ENCODE measurements at places on chromosomes 7 and 10. TPM values are rescaled to one million over a fixed set of nuclear protein-coding genes. Genes with fewer than 3 reads are reported as not detected.
A peak's percentile ranks its signal among the peaks of the same experiment; 100 is the strongest.

Gene HIP1
- total RNA-seq = 20.3 TPM

DNA sequence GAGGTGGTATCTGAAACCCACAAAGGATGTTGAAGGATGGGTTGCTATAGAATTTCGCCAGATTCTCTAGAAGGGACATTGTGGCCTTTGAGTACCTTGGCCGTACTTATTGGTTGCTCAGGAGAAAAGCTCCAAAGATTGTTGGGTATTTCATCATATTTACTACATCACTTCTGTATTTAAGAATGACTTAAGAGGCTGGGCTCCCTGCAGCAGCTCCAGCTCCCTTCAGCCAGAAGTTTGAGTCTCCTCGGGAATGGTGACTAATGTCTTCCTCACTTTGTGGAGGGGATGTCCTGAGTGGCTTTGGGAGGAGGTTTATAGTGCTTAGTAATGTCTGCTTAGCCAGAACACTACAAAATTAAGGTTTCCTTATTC lies 18.1 kb downstream of the MINDY4 start:
- DNase-seq = peak; percentile 68

Gene TRIM50
- 0.44 TPM for total RNA-seq

DNA sequence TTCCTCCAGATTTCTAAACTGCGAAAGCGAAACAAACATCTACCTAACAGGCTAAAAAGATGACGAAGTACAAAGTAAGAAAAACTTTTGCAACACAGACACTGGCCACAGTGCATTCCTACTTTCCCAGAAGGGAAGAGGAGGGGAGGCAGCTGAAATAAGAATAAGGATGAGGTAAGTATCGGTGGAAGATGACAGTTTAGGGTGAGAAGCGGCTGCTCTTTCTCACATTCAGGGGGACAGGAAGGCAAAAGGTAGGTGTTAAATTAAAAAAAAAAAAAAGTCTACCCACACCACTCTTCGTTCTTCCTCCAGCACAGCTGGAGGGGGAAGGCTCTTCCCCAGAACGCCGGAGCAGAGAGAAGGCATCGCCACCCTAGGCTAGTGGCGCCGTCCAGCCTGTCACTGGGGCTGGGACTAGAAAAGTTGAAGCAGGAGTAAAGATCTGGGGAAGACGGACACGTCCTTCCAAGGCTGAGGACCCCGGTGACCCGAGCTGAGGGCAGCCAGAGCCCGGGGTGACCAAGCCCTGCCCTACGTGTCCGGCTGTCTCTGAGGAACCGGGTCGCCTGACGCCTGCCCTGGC lies 846 bp downstream of the DNAJC1 start:
- peak; percentile 74 for DNase-seq

Gene GDF2
- total RNA-seq = not detected

DNA sequence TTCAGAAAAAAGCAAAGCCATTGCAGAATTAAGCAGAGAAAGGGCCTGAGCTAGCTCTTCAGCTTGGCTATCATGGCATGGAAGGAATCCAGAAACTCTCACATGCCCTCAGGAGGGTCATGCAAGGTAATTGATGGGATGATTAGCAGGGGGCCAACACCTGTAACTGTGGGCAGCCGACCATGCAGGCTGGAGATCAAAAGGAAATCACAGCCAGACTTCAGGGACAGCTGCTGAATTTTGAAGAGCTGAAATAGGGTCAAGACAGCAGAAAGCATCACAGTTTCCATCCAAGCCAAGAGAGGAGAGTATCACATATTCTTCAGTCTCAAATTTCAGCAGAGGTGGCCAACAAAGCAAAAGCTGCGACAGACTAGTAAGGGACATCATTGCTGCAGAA lies 239.6 kb upstream of the STEAP1 start:
- DNase-seq = peak; percentile 66

Gene NEURL1
- 19.8 TPM for total RNA-seq

- no peak for DNase-seq
These were observed 202.2 kb downstream of the CACNA2D1 start for GRCh38 chr7:82241356-82241755.

Gene FEZF1
- total RNA-seq = not detected

- no peak for DNase-seq
These were observed 150.6 kb downstream of the TPST1 start for GRCh38 chr7:66355756-66356155.

Gene GPER1
- 9.6 TPM for total RNA-seq

DNA sequence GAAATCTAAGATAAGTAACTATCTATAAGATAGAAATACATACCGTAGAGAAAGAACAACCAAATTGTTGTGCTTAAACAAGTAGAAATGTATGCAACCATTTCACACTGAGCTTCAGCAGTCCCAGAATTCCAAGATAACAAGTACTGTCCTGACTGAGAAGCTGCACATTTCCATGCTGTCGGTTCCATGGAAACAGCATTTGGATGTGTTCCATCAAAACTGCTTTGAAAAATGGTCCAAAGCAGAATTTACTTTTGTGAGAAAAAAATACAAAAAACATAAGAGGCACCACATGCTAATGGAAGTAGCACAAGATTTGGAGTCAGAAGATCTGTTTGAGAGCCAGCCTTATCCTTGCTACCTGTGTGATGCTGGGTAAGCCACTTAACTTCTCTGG lies 92.6 kb downstream of the MTERF1 start:
- peak; percentile 60 for DNase-seq

- no peak for DNase-seq
These were observed 27.5 kb downstream of the LRGUK start for GRCh38 chr7:134154581-134155130.

DNA sequence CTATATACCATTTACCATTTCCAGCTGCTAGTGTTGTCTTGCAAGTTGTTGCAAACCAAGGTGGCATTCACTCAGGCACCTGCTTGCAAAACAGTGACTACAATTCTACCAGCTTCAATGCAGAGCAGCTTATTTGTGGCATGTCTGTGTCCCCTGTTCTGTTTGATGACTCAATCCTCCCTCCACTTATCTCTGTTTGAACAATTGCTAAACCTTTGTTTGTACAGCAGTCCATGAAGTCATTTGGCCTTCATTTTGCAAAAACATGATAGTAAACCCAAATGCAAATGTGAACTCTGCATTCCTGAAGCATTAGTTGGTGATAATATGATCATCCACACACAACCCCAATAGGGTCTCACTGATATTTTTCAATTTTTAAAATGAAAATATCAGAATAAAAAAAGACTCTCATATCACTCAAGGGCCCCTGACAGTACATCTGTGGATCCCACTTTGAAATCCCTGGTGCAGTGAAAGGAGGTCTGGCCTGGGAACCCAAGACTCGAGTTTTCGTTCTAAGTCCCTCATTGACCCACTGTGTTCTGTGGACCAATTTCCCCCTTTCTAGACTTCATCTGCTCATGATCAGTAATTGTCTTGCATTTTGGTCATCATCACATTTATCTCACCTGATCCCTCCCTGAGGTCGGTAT lies 425.4 kb downstream of the RPS24 start:
- no peak for DNase-seq

- peak; percentile 73 for DNase-seq
These were observed 29.9 kb upstream of the ZMIZ1 start for GRCh38 chr10:79038841-79039201.

Gene CYP26C1
- 0.09 TPM for total RNA-seq

- DNase-seq = no peak
These were observed 271.3 kb downstream of the TYW1 start for GRCh38 chr7:67267914-67268313.

DNA sequence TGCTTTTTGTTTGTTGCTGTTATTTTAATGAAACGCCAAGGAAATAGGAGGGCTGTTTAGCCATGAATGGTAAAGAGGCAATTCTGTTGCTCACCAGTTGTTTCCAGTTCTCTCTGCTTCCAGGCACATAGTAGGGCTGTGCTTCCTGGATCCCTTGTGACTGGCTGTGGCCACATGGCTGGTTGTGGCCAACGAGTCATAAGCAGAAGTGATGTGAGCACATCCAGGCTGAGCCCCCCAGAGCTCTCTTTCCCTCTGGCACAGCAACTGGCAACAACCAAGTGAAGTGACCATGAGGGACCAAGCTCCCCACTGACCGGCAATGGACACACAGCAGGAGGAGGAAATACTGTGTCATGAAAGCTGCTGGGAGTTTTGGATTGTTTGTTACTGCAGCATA lies 10.3 kb downstream of the GRID1 start:
- no peak for DNase-seq

GRCh38 chr7:101518336-101518735 lies 110.8 kb downstream of the MYL10 start:
- peak; percentile 55 for DNase-seq

- no peak for DNase-seq
These were observed 15.8 kb downstream of the TSPAN12 start for GRCh38 chr7:120842121-120842621.

- no peak for DNase-seq
These were observed 53.9 kb upstream of the NPVF start for GRCh38 chr7:25282194-25282593.

DNA sequence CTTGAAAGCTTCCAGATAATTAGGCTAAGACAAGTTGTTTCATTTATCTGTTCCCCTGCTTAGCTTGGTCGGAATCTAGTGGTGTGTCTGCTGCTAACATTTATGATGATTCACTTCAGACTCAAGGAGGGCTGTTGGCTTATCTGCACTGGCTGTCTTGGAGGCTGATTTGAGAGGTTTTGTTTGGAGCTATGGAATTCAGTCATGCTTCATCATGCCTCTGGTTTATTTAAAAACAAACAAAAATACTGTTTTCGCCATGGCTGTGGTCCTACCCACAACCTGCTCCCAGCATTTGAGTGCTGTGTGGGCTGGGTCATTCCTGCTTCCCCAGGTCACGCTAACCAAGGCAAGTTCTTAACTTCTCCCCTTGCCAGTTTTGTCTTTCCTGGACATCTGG lies 11.7 kb upstream of the ARPC1B start:
- no peak for DNase-seq

- no peak for DNase-seq
These were observed 55.3 kb downstream of the ORC5 start for GRCh38 chr7:104152468-104152867.

DNA sequence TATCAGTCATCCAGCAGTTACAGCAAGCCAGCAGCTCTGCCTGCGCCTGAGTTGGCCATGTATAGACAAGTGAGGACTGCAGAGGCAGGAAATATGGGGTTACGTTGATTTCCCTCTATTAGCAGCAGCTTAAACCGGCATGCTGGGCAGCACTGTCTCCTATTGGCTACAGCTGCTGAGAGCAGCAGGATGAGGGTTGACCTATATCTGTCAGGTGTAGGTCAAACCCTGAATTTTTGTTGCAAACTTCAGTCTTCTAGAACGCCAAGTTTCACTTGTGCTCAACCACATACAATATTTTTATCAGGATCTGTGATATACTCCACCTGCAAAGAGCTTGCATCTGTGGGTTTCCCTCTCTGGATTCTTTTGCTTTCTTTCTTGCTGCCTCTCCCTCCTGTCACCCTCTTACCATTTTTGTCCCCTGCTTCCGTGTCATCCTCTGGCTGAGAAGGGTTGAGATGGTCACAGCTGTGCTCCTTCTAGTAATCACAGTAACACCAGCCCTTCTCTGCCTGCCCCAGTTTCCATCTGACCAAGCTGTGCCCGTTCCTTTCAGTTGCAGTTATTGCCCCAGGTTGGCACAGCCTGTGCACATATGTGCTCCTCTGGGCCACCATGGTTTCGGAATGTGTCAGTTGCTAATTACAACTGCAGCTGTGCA lies 23.8 kb upstream of the GLCCI1 start:
- DNase-seq = peak; percentile 27

- DNase-seq = no peak
These were observed 281.7 kb downstream of the FRMD4A start for GRCh38 chr10:14048930-14049613.

DNA sequence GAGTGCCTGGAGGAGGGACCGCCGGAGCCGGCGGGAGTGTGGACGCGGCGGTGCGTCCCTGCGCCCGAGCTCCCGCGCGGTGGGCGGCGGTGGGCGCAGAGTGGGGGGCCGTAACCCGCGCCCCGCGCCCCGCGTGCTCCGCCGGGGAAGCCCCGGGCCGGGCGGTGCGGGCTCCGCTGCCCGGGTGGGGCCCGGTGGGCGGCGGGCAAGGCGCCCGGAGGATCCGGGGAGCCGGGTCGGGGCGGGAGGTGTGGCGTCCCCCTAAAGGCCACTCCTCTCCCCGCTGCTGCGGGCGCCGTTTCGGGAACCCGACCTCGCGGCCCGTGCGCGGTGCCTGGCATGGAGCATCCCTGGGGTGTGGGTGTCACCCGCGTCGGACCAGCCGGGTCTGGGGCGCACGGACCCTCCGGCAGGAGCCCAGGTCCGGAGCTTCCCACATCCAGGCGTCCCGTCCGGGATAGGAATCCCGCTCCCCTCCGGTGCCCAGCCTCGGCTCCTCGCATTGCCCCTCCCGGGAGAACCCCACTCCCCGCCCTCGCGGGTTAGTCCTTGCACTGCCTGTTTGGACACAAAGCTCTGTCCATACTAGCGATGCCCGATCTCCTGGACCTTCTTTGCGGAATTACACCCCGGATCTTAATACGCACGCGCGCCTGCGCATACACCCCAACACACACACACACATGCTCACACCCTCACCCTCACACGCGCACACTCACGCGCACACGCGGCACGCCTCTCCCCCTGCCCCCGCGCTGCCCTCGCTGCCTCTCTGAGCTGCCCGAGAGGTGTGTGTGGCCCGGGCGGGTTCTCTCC lies 723 bp downstream of the MTURN start:
- DNase-seq = peak; percentile 77

GRCh38 chr7:41837916-41838315 lies 135.0 kb upstream of the INHBA start:
- DNase-seq = no peak

GRCh38 chr10:88090568-88091214 lies 227.3 kb downstream of the PTEN start:
- DNase-seq = no peak

GRCh38 chr7:3981281-3981680 lies 680.2 kb downstream of the SDK1 start:
- DNase-seq = no peak

- no peak for DNase-seq
These were observed 36.3 kb downstream of the ASB13 start for GRCh38 chr10:5630112-5630436.

Gene SP4
- 8.3 TPM for total RNA-seq

GRCh38 chr10:118108194-118109026 lies 61.7 kb upstream of the RAB11FIP2 start:
- DNase-seq = peak; percentile 57

Gene OR6V1
- not detected for total RNA-seq
